ENCODE measurements at places on chromosomes 5 and 9.

- no peak for DNase-seq
Measured at GRCh38 chr9:77218612-77219011, 41.3 kb downstream of the VPS13A start.

GRCh38 chr5:130260481-130260880 lies 356.2 kb downstream of the CHSY3 start:
- DNase-seq, result no peak

DNA sequence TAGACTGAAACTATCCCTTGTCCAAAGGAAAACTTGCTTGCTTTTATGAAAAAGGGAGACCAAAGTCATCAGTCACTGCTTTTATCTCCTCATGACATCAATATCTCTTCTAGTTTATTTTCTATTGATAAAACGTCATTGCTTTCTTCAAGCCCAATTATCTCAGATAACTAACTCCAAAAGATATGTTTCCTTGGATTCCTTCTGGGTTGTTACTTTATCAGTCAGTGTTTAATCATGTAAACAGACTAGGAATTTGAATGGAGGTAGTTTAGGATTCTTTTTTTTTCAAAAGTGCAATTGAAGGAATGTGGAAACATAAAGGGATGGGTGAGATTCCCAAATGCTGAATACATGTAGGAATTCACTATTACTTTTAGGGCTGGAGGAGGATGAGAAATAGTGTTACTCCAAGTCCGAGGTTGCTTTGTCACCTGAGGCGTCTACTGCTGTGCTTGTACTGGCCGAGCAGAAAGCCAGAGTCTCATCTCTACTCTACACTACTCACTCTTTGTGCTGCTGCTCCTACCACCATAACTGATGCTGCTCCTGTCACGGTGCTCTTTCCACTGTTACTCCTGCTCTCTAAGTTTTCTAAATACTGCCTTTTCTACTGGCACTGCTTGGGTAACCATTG lies 1697.1 kb upstream of the NUDT12 start:
- DNase-seq, result no peak

- no peak for DNase-seq
Measured at GRCh38 chr9:96494215-96494800, 44.3 kb downstream of the HABP4 start.

GRCh38 chr9:115261656-115262081 lies 143.7 kb upstream of the TNC start:
- no peak for DNase-seq

GRCh38 chr5:115939059-115939458 lies 23.2 kb upstream of the LVRN start:
- no peak for DNase-seq

- no peak for DNase-seq
Measured at GRCh38 chr5:124888050-124888506, 141.6 kb upstream of the ZNF608 start.

GRCh38 chr5:40227931-40228330 lies 451.8 kb upstream of the PTGER4 start:
- no peak for DNase-seq

- no peak for DNase-seq
Measured at GRCh38 chr5:131649161-131649560, 14.1 kb upstream of the RAPGEF6 start.

GRCh38 chr5:59300930-59301329 lies 592.6 kb downstream of the PDE4D start:
- DNase-seq, result no peak

DNA sequence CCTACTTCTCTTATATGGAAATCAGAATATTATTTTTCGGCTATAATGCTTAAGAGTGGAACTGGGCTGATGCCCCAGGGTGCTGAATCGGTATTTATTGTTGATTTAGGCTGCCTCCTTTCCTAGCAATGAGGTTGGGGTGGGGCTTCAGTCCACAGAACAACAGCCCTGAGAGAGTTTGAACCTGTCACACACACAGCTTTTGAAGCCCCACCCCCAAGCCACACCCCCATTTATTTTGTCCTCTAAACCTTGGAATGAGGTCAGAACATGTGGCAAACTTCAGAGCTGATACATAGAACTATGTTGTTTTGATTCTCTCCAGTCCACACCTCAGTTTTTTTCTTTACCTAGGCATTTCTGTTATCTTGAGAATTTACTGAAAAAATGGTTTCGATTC lies 51.7 kb upstream of the CAMK4 start:
- DNase-seq, result no peak

DNA sequence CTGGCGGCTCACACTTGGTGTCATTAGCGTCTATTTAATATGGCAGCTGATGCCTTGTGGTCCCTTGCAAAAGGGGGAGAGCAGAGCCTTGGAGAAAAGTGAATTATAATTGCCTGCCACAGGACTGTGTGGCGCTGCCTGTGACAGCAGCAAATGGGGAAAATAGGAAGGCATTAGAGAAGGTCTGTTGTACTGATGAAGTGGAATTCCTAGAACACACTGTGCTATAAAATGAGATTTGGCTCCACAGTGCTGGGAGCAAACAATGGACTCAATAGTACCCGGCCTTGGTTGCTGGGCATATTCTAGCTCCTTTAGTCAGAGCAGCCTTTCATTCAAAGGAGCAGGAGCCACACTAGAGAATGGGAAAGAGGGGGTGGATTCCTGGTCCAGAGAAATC lies 21.3 kb downstream of the SEMA6A start:
- no peak for DNase-seq

GRCh38 chr5:108753877-108754276 lies 6.2 kb downstream of the FER start:
- DNase-seq, result no peak
